ENCODE measurements at places on chromosomes 13 and 19.

DNA sequence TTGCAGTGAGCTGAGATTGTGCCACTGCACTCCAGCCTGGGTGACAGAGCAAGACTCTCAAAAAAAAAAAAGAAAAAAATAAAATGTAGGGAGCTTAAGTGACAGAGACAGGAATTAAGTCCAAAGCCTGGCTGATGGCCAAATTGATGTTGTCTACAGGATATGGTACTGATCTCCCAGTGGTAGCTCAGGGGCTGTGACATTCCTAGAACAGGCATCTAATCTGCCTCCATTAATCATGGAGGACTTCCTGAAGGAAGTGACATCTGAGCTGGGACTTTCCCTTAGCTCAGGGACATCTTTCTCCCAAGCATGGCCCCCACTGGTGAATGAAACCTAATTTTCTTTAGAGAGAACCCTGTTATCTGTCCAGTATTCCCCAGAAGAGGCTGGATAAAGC lies 11.4 kb upstream of the EDDM13 start:
- DNase-seq: no peak

GRCh38 chr13:113528813-113529180 lies 38.3 kb upstream of the DCUN1D2 start:
- no peak for DNase-seq

DNA sequence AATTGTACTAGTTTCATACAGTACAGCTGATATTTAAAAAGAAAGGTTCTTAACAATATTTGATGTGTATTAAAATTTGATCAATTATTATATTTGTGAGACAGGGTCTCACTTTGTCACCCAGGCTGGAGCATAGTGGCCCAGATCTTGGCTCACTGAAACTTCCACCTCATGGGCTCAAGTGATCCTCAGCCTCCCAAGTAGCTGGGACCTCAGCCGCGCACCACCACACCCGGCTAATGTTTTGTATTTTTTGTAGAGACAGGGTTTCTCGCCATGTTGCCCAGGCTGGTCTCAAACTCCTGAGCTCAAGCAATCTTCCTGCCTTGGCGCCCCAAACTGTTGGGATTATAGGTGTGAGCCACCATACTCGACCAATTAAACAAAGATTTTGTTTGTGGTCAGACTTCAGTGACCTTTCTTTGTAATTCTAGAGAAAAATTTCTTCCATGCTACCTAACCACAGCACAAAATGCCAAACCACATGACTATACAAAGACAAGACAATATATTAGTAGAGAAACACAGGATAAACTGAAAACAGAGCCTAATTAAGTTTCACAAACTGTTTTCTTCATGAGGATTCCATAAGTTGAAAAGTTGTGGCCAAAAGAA lies 59.6 kb downstream of the RBM26 start:
- DNase-seq: no peak

DNA sequence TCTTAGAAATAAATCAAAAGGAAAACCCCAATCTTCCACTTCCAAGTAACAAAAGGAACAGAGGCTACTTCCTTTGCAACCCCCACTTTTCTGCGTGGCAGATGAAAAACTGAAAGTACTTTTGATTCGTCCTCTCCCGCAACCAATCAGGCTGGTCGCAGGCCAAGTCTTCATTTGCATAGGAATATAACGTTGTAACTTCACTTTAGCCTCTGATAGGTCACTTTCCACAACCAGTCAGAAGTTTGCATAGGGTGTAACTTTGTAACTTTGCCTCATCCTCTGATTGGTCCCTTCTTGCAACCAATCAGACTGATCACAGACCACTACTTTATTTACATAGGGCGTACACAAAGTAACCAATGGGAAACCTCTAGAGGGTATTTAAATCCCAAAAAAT lies 37.2 kb downstream of the TGDS start:
- DNase-seq: no peak

DNA sequence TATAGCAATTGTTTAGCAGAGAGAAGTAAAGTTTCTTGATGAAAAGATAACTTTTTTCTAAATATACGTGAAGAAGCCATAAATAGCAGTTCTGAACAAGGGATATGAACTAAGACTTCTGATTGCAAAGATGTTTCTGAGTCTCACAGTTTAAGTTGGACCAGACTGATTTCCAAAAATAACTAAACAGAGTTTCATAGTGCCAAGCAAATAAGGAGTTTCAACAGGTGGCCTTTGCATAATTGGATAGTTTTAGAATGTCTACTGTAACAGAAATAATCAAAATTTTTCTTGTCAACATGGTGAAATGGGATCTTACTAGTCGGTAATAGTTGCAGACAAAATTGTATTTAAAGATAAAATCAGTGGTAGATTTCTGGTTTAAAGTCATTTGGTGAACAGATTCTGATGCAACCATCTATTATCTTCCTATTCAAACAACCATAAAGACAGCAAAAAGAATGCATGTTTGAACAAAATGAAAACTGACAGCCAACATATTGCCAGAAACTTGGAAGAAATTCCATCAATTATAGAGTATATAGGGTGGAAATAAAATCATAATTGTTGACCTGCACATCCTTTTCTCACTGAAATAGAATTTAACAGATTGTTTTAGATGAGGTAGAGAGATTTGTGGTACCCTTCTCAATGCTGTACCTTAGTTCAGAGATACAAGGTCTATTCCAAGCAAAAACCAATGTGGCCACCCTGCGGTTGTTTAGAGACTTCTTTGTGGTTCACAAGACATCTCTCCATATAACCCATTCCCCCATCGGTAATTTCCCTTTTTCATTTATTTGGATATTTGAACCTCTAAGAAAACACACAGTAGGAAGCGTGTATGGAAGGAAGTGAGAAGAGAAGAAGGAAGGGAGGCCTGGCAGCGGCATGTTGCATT lies 275.3 kb downstream of the COG6 start:
- no peak for DNase-seq

GRCh38 chr13:102777736-102778135 lies 4.2 kb upstream of the TEX30 start:
- no peak for DNase-seq

- DNase-seq: peak; percentile 47
Observed at GRCh38 chr19:15025217-15025616, 24.1 kb upstream of the CASP14 start.

- DNase-seq: no peak
Observed at GRCh38 chr13:100714478-100714877, 39.9 kb upstream of the TMTC4 start.

DNA sequence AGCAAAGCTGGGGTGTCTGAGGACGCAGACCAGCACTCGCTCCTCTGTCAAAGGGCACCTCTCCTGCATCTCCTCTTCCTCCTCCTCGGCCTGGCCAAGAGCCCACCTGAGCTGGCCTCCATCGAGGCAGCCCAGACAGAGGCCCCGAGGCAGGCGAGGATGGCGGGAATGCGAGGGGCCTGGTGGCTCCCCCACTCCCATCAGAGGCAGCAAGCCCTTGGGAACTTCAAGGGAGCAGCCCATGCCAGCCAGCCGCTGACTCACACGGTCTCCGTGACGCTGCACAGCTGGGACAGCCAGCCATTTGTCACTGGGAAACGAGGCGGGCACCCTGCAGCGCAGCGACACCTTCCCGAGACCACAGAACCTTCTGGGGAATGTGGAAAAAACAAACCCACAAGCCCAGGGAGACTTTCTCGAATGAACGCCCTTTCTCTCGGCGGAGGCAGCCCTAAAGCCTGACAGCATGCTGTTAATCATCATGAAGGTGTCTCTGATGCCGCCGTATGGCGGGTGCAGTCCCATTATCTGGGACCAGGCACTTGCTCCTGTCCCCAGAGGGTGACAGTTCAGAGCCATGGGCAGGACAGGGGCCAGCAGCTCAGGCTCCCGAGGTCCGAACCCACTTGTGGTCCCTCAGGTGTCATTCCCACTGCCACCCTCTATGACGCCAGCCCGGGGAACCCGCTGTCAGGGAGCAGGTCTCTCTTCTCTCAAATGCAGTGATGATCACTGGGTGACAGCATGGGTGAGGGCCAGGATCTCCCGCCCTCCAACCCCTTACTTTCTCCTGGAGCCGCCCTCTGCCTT lies 53.0 kb downstream of the PEPD start:
- DNase-seq: no peak

- DNase-seq: no peak
Observed at GRCh38 chr19:277581-278165, 13.5 kb downstream of the PLPP2 start.

DNA sequence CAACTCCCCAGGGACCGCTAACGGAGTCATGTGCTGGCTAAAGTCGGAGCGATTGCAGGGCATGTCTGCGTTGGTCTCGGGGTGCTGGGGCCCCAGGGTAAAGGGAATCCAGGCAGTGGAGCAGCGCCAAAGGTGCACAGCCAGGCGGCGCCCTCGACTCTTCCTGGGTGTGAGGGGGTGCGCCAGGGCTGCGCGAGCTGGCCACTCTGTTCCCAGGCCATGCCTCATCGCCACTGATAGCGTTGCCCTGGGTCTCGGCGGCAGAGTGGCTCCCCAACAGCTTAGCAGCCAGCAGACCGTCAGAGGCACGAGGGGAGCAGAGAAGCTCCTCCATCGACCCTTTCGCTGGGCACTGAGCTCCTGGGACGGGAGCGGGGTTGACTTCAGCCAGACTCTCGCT lies 152.7 kb downstream of the B3GLCT start:
- DNase-seq: no peak
